Muscle of leg (tissue), 16 donors: ENCODE measurements at places on chromosomes 2 and 18. TPM values are rescaled to one million over a fixed set of nuclear protein-coding genes. Genes with fewer than 3 reads are reported as not detected.

SP5 gene
- total RNA-seq = 5.0 TPM

DNA sequence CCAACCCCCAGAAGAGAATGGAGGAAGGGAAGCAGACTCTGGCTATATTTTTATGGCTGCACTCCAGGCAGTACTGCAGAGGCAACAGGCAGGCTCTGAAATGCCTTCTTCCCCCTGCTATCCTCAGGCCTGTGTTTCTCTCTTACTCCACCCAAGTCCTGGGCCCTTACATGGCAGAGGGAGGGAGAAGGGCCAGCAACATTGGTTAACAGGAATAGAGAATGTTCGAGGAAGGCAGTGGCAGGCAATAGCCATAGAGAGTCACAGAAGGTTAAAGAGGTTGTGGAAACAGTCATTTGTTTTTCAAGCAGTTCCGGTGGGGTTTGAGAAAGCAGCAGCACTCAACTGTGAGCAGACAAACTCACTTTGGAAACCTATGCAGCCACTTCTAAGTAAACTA lies 15.1 kb upstream of the DARS1 start:
- peak; percentile 46 for DNase-seq
- H3K36me3 ChIP-seq = no peaks in the 10 kb centered on the region
- H3K4me1 ChIP-seq = peaks cover 20% of the 10 kb centered on the region
- H3K27ac ChIP-seq = no peak overlapping the region
- no peaks in the 10 kb centered on the region for H3K27me3 ChIP-seq

GRCh38 chr2:29259221-29259620 lies 144.0 kb downstream of the CLIP4 start:
- peaks cover 6% of the 10 kb centered on the region for H3K27me3 ChIP-seq
- H3K27ac ChIP-seq = no peak overlapping the region
- no peaks in the 10 kb centered on the region for H3K4me1 ChIP-seq
- H3K36me3 ChIP-seq = no peaks in the 10 kb centered on the region

GRCh38 chr2:63424329-63425078 lies 163.8 kb downstream of the WDPCP start:
- no peak overlapping the region for H3K27ac ChIP-seq
- DNase-seq = no peak
- H3K4me3 ChIP-seq = no peak overlapping the region
- H3K36me3 ChIP-seq = no peaks in the 10 kb centered on the region

- no peak overlapping the region for H3K4me3 ChIP-seq
- H3K4me1 ChIP-seq = peaks cover 4% of the 10 kb centered on the region
- H3K36me3 ChIP-seq = no peaks in the 10 kb centered on the region
- H3K27me3 ChIP-seq = no peaks in the 10 kb centered on the region
Measured at GRCh38 chr2:114218383-114218782, 224.1 kb upstream of the DPP10 start.

IL18R1 gene
- total RNA-seq = 0.98 TPM

- H3K27ac ChIP-seq = no peak overlapping the region
- no peak overlapping the region for H3K4me3 ChIP-seq
- no peaks in the 10 kb centered on the region for H3K36me3 ChIP-seq
- DNase-seq = no peak
- H3K4me1 ChIP-seq = peaks cover 3% of the 10 kb centered on the region
Measured at GRCh38 chr2:106798826-106799552, 87.0 kb downstream of the ST6GAL2 start.
